ENCODE measurements at places on chromosomes 16 and 17. TPM values are rescaled to one million over a fixed set of nuclear protein-coding genes. Genes with fewer than 3 reads are reported as not detected.

ZG16 gene
- polyA plus RNA-seq = 0.52 TPM

CAVIN1 gene
- polyA plus RNA-seq = 25.2 TPM

GRCh38 chr17:60229188-60229802 lies 79.5 kb downstream of the CA4 start:
- no peak for DNase-seq

GRCh38 chr16:47493381-47494337 lies 32.5 kb downstream of the PHKB start:
- no peak for DNase-seq
